ENCODE measurements at places on chromosomes 6 and 20.

DNA sequence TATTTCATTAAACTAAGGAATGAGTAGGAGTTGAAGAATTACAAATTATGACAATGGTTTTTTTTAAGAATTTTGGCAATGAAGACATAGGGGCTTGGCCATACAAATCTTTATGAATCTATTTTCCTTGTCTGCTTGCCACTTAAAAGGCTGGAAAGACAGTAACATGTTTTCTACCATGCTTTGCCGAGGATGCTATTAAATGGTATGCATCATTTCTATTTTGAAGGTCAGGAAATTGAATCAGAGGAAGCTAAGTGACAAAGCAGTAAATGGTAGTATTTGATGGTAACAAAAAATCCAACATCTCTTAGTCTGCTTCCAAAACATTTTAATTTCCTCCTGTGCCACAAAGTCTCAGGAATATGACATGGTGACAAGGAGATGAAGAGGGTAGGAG is 287.2 kb downstream of the RFPL4B start:
- no peak for DNase-seq

GRCh38 chr20:57696401-57696961 is 13.3 kb downstream of the PMEPA1 start:
- DNase-seq: no peak

DNA sequence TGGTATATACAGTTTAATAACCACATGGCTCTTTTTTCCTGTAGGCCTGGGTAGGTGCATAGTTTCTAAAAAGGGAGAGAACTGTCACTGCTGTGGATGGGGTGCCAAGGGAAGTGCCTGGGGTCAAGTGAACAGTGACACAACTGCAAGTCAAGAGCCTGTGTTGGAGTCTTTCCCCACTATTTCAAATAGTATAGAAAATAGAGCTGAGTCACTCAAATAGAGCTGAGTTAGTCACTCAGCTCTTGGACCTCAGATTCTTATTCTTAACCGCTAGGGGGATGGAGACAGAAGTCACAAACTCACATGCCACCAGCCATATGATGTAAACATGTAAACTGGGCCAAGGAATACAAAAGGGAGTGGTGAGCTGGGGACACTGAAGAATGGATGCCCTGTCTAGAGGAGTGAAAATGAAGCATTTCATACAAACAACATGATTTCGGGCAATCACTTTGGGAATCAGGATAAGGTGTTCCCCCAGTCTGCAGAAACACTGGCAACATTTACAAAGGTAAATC is 2.1 kb downstream of the NQO2 start:
- DNase-seq: peak; percentile 85

DNA sequence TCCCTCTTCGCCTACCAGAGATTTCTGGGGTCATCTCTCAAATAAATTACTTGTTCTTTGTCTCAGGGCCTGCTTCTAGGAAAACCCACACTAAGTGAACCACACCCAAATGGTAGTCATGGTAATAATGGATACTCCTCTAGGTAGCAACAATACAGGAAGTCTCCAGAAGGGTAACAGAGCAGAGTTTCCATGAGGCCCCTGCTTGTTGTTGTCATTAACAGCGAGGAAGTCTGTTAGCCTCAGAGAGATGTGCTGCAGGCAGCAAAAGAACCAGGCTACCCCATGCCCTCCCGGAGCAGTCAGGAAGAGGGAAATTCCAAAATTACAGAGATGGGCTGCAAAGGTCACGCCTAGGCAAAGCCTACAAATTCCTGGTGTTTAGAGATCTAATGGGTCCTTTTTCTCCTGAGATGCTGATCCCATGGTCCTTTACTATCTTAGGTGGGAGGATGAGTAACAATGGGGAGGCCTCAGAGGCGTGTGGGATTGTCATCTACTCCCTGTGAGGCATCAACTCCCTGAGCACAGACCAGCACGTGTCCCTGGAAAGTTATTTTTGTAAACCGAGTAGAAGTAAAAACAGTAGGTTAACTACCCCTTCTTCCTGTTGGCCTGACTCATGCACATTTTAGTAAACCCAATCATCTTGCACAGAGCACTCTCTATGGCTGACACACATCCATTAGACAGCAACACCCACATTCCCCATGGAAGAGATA is 10.1 kb downstream of the ISM1 start:
- DNase-seq: peak; percentile 10

- DNase-seq: no peak
These were observed 125.9 kb upstream of the ESR1 start for GRCh38 chr6:151681433-151682059.

DNA sequence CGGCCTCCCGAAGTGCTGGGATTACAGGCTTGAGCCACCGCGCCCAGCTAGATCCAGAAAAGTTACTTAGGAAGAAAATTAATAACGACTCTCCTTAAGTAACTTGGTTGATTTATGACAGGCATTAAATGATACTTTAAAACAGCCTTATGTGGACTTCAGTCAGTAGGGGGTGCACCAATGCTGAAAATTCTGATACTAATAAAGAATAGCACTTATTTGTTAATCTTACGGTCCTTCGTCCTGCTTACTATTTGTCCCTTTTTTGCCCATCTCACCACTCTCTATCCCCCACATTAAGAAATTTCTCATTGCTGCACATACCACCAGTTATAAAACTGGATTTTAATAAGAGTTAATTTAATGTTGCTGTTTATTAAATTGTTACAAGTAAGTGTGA is 12.7 kb upstream of the PRELID3B start:
- DNase-seq: no peak

DNA sequence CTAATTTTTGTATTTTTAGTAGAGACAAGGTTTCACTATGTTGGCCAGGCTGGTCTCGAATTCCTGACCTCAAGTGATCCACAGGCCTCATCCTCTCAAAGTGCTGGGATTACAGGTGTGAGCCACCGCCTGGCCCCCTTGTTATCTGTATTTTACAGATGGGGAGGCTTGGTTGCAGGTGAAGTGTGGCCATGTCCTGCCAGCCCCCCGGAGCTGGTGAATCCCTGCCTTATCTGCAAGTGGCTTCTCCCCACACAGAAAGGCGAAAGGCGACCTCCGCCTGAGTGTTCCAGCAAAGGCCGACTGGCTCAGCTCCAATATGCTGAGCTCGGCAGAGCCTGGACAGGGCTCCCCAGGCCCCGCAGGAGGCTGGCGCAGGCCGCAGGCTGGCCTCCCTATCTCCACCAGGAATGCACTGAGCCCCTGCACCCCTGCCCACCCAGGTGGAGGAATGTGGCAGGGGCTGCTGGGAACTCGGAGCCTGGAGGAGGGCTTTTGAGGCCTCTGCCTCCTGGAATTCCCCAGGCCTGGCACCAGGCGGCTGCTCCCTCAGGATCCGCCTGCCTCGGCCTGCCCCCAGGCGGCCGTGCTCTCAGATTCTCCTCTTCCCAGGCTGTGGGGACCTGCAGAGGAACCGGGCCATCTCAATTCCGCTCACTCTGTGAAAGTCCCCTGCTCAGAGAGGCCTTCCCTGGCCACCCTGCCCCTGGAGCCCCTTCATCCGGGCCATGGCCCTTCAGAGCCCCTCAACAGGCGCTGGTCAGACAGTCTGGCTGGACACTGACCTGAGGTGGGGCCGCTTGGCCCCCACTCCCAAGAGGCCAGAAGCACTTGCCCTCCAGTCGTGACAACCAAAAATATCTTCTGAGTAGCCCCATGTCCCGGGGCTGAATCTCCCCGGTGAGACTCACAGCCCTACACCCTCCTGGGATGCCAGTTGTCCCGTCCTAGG is 9.3 kb upstream of the LAMA5 start:
- no peak for DNase-seq

DNA sequence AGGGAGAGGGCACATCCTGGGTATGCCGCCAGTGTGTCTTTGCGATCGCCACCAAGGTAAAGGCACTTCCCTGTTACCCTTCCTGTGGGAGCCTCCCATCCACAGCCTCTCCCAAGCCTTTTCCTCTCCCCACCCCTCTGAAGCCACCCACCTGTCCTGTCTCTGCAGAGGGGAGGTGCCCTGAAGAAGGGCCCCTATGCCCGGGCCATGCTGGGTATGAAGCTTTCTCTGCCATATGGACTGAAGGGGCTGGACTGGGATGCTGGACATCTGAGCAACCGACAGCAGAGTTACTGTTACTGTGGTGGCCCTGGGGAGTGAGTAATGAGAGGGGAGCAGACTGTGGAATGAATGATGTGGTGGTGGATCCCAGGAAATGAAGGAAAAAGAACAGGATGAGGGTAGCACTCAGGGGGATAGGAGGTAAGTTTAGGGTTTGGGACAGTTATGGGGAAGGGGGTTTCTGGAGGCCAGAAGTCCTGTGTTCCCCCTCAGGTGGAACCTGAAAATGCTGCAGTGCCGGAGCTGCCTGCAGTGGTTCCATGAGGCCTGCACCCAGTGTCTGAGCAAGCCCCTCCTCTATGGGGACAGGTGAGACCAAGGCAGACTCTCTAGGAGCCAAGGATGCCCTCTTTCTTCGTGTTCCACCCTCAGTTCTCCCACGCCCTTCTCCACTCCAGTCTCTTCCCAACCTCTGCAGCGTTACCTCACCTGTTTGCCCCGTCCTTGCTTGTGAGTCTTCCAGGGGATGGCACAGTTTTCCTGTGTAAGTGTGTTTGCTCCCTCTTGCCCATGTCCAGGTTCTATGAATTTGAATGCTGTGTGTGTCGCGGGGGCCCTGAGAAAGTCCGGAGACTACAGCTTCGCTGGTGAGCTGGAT is 2.7 kb downstream of the PHF1 start:
- no peak for DNase-seq

GRCh38 chr6:156832231-156832647 is 55.1 kb downstream of the ARID1B start:
- DNase-seq: no peak

GRCh38 chr20:38049800-38050199 is 16.3 kb downstream of the RPRD1B start:
- DNase-seq: no peak

- DNase-seq: no peak
These were observed 18.3 kb downstream of the ARHGAP18 start for GRCh38 chr6:129691709-129692108.

DNA sequence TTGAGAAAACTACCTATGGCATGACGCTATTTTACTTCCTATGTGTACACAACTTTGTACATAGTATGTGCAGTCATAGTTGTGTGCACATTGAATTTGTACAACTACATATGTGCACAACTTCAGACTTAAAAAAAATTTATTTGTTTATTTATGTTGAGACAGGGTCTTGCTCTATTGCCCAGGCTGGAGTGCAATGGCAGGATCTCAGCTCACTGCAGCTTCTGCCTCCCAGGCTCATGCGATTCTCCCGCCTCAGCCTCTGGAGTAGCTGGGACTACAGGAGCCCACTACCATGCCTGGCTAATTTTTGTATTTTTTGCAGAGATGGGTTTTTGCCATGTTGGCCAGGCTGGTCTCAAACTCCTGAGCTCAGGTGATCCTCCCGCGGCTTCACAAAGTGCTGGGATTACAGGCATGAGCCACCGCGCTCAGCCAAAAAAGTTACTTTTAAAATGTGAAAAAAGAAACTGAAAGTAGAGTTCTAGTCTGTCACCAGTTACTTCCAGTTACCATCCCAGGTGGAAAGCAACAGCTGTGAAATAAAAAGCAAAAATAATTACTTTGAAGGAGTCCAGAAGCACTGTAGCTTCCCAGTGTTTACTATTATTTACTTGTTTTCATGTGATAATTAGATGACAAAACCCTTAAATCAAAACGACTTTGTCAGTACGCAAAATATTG is 1.7 kb upstream of the ZKSCAN8 start:
- DNase-seq: peak; percentile 28
